ENCODE measurements at places on chromosomes 4 and X. TPM values are rescaled to one million over a fixed set of nuclear protein-coding genes. Genes with fewer than 3 reads are reported as not detected.

DNA sequence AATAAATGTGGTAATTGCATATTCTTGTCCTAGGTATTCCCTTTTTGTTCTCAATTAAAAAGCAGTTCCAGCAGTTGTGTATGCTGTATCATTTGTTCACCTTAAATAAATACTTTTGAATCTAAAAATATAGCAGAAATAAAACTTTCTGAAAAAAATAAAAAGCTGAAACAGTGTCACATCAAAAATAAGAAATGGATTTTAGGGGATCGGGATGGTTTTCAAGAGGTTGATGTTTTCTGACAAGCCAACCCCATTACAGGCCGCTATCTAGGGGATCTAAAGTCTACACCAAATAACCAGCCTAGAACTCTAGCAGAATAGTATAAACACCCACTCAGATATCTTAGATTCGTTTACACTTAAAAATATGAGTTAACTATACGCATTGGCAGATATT is 95.4 kb upstream of the MAML3 start:
- no peak for DNase-seq
- no peaks in the 10 kb centered on the region for H3K27me3 ChIP-seq
- H3K27ac ChIP-seq = no peak overlapping the region
- no peak overlapping the region for H3K4me3 ChIP-seq
- H3K36me3 ChIP-seq = no peaks in the 10 kb centered on the region

DNA sequence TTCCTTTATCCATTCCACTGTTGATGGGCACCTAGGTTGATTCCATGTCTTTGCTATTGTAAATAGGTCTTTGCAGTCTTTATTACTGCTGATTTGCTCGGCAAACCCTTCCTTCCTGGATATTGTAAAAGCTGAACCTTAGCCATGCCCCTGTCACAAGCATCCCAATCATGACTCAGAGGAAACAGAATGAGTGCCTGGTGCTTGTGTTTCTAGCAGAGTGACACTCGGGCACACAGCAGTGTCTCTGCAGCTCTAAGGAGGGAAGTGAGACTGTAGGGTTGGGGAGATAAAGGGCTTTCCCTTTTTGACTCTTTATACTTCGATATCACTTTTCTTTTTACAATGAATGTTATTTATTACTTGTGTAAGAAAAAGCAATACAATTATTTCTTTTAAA is 83.3 kb downstream of the AKAP4 start:
- H3K27ac ChIP-seq = no peak overlapping the region
- H3K4me3 ChIP-seq = no peak overlapping the region
- no peaks in the 10 kb centered on the region for H3K4me1 ChIP-seq
- H3K36me3 ChIP-seq = no peaks in the 10 kb centered on the region

RAB28 gene
- 17.6 TPM for total RNA-seq

DNA sequence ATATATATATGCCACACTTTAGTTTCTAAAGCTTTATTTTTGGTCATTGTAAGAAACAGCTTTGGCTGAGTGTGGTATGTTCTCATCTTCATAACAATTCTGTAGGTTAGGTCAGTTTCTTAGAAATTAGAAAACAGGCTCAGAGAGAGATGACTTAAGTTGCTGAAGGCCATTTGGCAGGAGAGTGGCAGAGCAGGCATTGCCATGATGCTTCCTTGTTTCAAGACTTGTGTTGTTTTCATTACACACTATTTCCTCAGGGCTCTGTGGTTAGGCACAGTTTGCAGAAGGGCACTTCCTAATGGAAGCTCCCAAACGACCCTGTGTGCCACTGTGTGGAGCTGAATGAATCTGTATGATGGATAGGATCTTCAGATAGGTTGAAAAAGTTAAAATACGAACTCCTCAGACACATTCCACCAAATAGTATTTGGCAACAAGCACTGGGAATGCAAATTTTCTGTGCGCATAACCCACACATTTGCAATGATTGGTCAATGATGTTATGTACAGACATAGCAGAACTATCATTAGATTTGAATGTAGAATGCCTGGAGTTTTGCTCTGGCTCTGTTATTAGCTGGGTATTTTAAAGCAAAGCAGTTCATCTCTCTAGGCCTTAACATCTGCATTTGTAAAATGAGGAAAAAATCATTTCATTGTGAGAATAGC is 274.3 kb upstream of the HS3ST1 start:
- DNase-seq = no peak
- H3K27ac ChIP-seq = no peak overlapping the region
- no peaks in the 10 kb centered on the region for H3K27me3 ChIP-seq
- H3K36me3 ChIP-seq = no peaks in the 10 kb centered on the region
- no peak overlapping the region for H3K4me3 ChIP-seq

- DNase-seq = no peak
- no peaks in the 10 kb centered on the region for H3K4me1 ChIP-seq
- no peaks in the 10 kb centered on the region for H3K27me3 ChIP-seq
- H3K27ac ChIP-seq = no peak overlapping the region
These were observed 1981.9 kb upstream of the TENM3 start for GRCh38 chr4:180261346-180261745.

GRCh38 chr4:163587867-163588266 is 93.4 kb downstream of the TMA16 start:
- DNase-seq = no peak
- H3K27ac ChIP-seq = no peak overlapping the region
- H3K27me3 ChIP-seq = no peaks in the 10 kb centered on the region
- no peaks in the 10 kb centered on the region for H3K4me1 ChIP-seq
- H3K4me3 ChIP-seq = no peak overlapping the region
- H3K36me3 ChIP-seq = no peaks in the 10 kb centered on the region

DNA sequence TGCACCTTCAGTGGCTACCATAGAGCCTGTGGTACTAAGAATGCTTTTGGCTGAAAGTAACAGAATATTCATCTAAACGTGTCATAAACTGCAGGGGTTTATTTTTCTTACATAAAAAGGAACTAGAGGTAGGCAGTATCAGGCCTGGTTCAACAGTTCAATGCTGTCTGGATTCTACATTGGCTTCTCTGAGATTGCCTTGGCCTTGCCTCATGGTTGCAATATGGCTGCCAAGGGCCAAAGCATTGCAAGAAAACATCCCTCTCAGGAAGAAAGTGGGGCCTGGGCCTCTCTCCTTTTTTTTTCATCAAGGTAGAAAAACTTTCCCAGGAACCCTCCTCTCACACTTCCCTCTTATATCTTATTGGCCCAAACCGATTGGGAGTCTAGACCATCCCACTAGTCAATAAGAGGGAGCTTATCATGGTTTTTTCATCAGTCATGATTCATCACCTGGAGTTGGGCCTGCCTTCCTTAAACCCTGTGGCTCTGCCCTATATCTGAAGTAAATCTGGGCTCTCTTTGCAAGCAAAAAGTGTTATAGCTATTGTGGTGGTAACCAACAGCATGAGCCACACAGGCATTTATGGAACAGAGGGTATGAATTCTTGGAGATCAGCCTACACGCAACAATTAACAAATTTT is 1.8 kb upstream of the DOCK11 start:
- H3K36me3 ChIP-seq = no peaks in the 10 kb centered on the region
- no peak overlapping the region for H3K27ac ChIP-seq
- H3K4me3 ChIP-seq = no peak overlapping the region
- no peak for DNase-seq
- peaks cover 4% of the 10 kb centered on the region for H3K27me3 ChIP-seq

GPR34 gene
- total RNA-seq = 22.9 TPM

PCYT1B gene
- 3.7 TPM for total RNA-seq

Measured in adrenal gland (tissue), 19 donors.